Gastroesophageal sphincter (tissue), 4 donors: ENCODE measurements at places on chromosomes 2 and 18. TPM values are rescaled to one million over a fixed set of nuclear protein-coding genes. Genes with fewer than 3 reads are reported as not detected.

DNA sequence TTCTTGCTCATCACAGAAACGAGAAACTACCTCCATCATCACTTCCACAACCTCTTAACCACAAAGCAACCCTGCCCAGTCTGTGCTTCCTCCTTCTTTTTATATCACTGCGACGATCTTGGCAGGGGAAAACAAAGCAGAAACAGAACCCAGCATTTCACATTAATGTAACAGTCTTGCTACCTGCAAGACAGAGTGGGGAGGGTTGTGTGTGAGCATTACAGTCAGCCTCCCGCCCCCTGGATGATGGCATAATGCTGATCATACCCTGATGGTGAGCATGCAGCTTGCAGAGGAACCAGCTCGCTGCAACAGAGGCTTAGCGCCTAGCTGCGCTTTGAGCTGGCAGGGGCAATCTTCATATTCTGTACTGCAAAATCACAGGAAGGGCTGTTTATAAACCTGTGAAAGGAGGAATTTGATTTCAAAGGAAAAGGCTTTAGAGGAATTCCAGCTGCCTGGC is 376.1 kb downstream of the IRS1 start:
- ATAC-seq, result no peak

- no peak for ATAC-seq
Measured at GRCh38 chr2:20300656-20301055, 50.0 kb downstream of the PUM2 start.

DNA sequence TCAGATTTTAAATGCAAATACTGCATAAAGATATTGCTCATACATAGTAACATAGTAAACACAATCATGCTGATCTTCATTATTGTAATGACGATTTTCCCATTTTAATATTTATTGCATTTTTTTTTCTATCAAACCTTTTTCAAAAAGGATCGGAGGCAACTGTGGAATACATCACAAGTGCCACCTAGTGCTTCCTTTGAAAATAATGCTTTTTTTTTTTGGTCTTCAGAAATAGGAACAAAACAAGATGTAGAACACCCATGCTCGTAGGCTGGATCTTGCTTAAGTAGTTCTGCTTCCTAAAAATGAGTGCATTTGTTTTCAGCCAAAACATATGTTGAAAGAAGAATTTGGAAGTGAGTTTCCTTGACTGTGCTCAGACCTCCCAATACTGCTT is 35.7 kb upstream of the GPR155 start:
- ATAC-seq, result no peak

DNA sequence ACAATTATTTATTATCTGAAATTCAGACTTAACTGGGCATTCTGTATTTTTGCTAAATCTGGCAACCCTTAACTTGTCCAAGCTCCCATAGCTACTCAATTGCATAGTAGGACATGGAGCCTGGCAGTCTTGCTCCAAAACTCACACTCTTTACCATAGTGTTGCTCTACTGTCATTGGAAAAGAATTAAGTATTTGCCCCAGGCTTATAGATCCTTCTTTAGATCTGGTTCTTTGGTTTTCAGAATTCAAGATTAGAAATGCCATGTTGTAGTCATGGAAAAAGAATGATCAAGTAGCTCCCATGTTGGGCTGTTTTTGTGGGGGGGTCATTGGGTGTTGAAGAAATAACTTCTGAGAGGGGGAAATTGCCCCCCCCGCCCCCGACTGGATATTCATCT is 240.9 kb downstream of the WDPCP start:
- no peak for ATAC-seq

- ATAC-seq, result no peak
Measured at GRCh38 chr2:60811491-60812375, 55.7 kb downstream of the PAPOLG start.

- ATAC-seq, result no peak
Measured at GRCh38 chr2:985317-985898, 34.8 kb downstream of the SNTG2 start.

DNA sequence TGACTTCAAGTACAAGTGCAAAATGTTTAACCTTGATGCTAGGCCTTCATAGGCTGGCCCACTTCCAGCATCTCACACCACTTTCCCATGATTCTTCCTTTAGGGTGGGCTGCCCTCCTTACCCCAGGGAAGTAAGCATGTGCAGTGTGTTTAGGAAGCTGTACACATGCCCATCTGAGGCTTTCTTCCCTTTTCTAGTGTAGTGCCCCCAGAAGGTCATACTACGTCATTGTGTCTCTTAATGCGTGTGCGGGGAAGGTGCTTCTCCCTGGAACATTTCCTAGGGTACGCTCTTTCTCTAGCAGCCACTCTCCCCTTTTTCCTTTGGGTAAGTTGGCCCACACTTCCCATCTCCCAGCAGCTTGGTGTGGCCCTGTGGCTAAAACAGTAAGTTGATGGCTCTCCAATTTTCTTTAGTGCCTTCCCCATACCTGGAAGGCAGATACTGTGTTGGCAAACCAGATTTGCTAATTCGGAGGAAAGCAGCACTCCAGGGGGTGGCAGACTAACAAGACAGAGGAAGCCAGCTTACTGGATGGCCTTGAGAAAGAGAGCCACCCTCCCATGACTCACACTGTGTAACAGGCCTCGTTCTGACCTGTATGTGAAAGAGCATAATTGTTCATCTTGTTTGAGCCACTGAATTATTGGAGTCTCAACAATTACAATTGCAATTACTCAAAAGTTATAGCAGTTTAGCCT is 1.1 kb upstream of the SULT6B1 start:
- no peak for ATAC-seq

DNA sequence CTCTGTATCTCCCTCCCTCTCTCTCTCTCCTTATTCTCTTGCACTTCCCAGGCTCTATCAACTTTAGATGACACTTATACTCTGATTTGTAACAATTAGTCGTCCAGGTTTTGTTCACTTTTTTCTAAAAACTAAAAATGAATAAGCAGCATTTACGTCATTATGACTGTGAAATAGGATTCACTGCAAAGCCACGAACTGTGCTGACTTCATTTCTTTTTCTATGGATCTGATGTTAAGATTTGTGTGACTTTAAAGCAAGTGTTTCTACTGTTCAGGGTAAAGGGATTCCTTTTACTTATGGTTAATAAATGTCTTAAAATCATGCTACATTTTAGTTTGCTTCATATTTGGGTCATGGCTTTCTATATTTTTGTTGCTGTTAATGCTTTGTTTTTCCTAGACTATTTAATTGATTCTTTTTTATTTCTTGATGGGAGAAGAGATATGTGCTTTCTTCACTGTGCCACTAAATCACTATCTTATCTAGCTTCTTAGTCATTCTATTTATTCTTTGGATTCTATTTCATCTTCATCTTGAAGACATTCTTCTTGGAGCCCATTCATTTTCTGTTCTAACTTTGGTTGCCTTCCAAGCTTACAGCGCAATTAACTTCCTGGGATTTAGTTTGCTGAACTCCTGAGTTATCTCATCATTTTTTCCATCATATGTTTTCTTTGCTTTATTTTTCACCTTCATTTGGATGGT is 480.4 kb upstream of the TRIB2 start:
- no peak for ATAC-seq

GRCh38 chr2:204177977-204178522 is 241.5 kb downstream of the ICOS start:
- ATAC-seq, result no peak

DNA sequence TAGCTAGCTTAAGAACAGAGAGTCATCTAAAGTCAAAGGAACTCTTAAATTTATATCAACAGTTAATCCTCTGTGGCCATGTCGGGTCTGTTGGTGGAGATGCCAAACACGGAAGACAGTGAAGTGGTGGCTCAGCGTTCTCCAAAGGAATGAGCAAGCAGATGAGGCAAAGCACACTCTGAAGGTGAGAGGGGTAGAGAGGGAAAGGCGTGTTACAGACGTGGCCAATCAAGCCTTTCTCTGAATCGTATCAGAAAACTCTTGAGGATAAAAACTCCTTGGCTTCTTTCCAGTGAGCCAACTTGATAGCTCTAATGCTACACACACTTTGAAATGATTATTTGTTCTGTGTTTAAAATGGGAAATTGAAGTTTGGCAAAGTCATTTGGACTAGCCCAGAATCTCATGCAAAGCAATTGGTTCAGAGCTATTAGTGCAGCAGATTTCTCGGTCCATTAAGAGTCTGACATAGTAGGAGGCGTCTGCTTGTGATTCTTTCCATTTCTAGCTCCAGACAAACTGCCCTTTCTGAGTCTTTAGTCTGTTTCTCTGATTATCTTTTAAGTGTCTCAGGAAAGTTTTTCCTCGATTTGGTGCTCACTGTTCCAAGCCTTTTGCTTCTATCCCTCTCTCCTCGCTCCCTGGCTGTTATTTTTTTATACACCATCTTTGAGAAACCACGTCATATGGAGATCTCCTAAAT is 57.5 kb upstream of the CPO start:
- ATAC-seq, result no peak

GRCh38 chr2:163687217-163687616 is 48.6 kb downstream of the FIGN start:
- no peak for ATAC-seq

Gene ASPRV1
- total RNA-seq, result 1.0 TPM

Gene INHBB
- total RNA-seq, result 4.2 TPM

Gene CNGA3
- total RNA-seq, result 5.1 TPM

Gene SERPINB10
- not detected for total RNA-seq

Gene ACOXL
- total RNA-seq, result not detected

Gene IL36B
- total RNA-seq, result not detected

Gene SH2D6
- not detected for total RNA-seq

Gene CREG2
- total RNA-seq, result 0.04 TPM
